ENCODE measurements at places on chromosomes 2 and 18.

- no peak for DNase-seq
Observed at GRCh38 chr2:200329384-200329783, 22.9 kb downstream of the SPATS2L start.

DNA sequence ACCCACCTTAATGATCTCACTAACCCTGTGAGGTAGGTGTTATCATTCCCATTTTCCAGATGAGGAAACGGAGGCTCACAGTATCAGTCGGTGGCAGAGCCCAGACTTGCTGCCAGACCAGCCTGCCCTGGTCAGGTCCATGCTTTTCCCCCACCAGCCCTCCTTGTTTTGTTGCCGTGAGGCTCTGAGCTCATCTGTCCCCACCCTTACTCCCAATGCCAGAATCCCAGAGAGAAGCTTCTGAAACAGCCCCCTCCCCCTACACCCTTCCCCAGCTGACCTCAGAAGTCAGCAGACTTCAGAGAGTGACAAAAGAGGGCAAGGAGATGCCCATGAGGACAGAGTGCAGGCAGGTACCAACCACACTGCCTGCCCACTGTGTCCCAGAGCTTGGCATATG is 20.8 kb upstream of the TNS1 start:
- no peak for DNase-seq

DNA sequence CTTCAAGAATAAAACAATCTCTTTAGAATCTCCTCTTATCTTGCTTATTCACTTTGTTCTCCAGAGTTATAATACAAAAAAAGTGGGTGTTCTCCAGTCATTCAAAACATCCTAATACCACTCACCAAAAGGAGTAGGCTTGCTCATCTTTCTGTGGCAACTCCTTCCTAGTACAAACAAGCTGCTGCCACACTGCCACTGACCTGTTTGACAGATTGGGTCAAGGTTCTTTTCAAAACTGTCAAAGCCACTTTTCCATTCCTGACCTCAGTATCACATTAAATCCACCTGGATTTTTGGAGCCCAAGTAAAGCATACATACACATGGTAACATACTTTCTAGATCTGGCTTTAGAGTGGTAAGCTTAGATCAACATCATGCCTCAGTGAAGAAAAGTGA is 59.8 kb downstream of the SLC25A12 start:
- no peak for DNase-seq

- DNase-seq = no peak
Observed at GRCh38 chr18:26175481-26175880, 41.8 kb downstream of the PSMA8 start.

DNA sequence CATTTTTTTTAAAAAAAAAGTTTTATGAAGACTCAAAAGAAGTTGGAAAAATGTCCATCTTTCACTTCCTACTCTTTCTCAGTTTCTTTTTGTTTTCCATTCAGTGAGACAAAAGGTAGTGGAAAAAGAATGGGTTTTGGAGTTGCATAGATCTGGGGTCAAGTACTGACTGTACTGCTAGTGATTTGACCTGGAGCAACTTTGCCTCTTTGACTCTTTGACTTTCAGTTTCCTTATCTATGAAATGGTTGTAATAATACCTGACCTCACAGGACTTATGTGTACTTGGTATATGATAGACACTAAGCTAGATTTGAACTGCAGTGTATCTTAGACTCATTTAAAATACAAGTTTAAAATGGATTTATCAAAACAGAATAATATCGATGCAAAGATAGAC is 3.5 kb upstream of the KCNE4 start:
- DNase-seq = no peak

- no peak for DNase-seq
Observed at GRCh38 chr18:76456823-76457222, 38.2 kb downstream of the ZNF516 start.

GRCh38 chr2:51329512-51329911 is 297.6 kb upstream of the NRXN1 start:
- DNase-seq = no peak

DNA sequence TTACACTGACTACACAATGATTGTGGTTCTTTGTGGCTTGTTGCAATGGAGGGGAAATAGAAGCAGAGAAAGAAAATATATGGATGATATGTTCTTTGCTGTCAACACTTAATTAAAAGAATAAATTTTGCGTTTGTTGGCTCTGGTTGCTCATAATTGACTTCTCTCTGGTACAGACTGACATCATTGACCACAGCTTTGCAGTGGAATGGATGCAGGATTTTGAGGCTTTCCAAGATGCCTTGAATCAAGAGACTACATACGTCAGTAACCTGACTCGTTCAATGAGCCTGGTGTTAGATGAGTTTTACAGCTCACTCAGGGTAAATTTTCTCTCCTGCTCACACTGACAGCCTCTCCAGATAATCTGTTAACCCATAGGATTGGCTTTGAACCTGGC is 9.9 kb downstream of the GPN1 start:
- DNase-seq = peak; percentile 76

GRCh38 chr2:203733684-203734083 is 27.2 kb downstream of the CD28 start:
- DNase-seq = no peak

GRCh38 chr2:240433973-240434727 is 1.3 kb upstream of the GPC1 start:
- DNase-seq = peak; percentile 69

GRCh38 chr2:239196474-239197021 is 204.3 kb downstream of the HDAC4 start:
- DNase-seq = no peak

GRCh38 chr18:54737986-54738385 is 90.3 kb upstream of the RAB27B start:
- no peak for DNase-seq

- no peak for DNase-seq
Observed at GRCh38 chr2:179277429-179278196, 13.0 kb upstream of the SESTD1 start.

- DNase-seq = no peak
Observed at GRCh38 chr2:68414876-68415275, 49.8 kb downstream of the PLEK start.
